ENCODE measurements at places on chromosomes 3 and 15.

DNA sequence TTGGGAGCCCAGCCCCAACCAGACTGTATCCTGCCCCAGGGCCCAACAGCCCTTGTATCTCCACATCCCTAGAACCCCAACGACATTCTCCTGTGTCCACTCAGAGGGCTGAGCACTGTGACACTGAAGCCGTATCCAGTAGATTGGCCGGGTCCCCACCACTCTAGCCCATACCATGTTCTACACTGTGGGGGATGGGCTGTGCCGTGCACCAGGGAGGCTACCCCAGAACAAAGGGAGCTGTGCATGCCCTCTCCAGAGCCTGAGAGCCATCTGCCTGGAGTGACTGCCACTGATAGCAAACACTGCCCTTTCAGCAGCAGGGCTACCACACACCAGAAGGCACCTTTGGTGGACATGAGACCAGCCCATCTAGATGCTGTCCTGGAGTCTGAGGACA lies 37.1 kb upstream of the CP start:
- no peak for DNase-seq

DNA sequence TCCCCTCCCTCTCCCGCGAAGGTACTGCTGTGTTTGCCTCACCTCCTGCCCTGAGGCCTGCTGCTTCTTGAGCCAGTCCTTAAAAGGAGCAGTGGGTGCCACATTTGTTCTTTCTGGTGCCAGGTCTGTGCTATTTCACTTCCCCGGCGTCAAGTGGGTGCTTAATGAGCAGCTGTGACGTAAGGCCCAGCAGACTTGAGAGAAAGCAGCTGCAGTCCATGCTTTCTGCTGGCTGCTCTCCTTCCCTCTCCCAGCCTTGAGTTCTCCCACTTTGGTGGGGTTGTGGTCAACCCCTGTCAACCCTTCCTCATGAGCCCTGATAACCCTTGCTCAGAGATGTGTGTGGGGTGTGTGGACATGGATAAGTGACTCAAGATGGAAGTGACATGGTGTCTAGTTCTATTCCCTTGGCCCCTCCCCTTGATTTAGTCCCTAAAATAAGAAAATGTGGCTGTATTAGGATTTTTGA lies 6.9 kb downstream of the INAFM2 start:
- no peak for DNase-seq

GRCh38 chr15:63939531-63940130 lies 105.9 kb upstream of the HERC1 start:
- DNase-seq, result no peak

DNA sequence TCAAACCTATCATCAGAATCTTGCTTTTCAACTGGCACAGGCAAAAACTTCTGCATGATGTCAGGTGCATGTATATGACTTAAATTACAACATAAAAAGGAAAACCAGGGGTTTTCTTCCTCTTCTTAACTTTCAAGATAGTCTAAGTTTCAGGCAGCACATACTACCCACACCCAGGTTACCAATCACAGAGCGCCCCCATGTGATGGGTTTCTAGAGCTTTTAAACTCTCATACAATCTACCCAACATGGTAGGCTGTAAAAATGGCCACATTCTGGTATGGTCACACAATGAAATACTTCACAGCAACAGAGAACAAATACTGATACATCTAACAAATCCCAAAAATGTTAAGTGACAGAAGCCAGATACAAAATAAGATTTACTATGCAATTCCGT lies 7.4 kb downstream of the MESD start:
- no peak for DNase-seq

- DNase-seq, result no peak
Measured at GRCh38 chr15:65184305-65184867, 756 bp downstream of the CLPX start.

- peak; percentile 23 for DNase-seq
Measured at GRCh38 chr3:27134171-27134796, 234.9 kb downstream of the NEK10 start.

DNA sequence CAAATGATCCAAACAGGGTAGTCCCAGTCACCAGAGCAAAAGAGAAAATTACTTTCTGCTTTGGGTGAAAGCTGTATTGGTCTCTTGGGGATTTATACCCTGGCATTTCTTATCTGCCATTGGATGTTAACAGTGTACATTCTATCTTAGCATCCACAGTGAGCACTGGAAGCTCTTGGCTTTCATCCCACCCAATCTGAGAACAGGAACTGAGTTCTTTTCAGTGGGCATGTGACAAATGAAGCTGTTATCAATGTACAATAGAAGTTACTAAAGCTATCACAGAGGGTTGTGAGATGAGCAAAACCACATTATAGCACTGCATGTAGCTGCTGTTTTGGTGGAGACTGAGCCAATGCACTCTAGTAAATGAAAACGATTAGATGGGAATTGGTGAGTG lies 300.7 kb downstream of the TUSC7 start:
- DNase-seq, result no peak

DNA sequence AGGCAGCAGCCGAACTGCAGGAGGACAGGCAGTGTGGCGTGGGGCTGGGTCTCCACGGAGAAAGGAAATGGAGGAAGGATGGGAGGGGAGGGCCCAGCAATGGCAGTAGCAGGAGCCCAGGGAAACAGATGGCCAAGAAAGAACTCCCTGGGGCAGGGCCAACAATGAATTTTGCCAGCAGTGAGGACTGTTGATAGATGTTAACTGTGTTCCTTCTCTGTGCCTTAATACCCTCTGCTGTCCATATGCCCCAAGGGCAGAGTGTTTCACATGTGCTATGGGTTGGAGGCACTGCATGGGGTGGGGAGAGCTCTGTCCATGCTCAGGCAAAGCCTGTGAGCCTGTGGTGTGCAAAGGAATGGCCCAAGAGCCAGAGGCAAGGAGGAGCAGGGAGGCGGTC lies 70.8 kb upstream of the POMGNT2 start:
- no peak for DNase-seq

- DNase-seq, result no peak
Measured at GRCh38 chr3:138778643-138779042, 56.1 kb downstream of the PIK3CB start.

- DNase-seq, result no peak
Measured at GRCh38 chr15:44694416-44694815, 16.7 kb downstream of the PATL2 start.

GRCh38 chr3:16286751-16287543 lies 21.9 kb downstream of the OXNAD1 start:
- no peak for DNase-seq

DNA sequence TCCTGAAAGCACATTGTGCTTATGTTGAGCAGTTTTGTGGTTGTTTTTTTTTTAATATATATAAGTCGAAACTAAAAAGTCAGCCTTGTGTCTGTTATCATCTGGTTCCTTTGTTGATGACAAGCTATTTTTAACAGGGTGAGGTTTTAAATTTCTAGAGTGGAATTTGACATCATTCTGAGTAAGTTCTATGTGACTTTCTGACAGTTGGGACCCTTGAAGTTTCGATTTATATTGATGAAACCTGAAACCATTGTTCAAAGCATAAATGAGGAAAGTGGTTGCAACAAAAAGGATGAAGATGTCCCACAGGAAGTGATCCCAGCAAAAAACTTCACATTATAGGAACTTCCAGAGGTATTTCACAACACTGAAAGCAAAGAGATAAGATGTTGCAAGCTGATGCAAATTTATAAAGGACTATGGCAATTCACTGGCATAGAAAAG lies 94.0 kb downstream of the CYP19A1 start:
- no peak for DNase-seq

- no peak for DNase-seq
Measured at GRCh38 chr3:48885753-48886152, 12.9 kb downstream of the SLC25A20 start.

- DNase-seq, result peak; percentile 14
Measured at GRCh38 chr3:14508966-14509795, 31.0 kb downstream of the GRIP2 start.

GRCh38 chr3:151863611-151864010 lies 9.8 kb upstream of the SUCNR1 start:
- peak; percentile 34 for DNase-seq

DNA sequence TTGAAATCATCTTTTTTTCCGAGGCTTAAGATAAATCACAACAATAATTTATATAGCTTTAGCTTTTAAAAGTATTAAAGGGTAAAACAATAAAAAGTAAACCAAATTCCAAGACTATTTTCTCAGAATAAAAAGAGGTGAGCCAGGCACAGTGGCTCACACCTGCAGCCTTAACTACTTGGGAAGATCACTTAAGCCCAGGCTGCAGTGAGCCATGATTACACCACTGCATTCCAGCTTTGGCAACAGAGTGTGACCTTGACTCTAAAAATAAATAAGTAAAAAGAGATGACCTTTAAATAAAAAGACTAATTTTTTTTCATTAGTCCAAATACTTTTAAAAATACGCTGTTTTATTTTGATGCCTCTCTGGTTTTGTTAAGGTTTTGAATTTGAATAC lies 54.4 kb downstream of the C3orf80 start:
- DNase-seq, result no peak

DNA sequence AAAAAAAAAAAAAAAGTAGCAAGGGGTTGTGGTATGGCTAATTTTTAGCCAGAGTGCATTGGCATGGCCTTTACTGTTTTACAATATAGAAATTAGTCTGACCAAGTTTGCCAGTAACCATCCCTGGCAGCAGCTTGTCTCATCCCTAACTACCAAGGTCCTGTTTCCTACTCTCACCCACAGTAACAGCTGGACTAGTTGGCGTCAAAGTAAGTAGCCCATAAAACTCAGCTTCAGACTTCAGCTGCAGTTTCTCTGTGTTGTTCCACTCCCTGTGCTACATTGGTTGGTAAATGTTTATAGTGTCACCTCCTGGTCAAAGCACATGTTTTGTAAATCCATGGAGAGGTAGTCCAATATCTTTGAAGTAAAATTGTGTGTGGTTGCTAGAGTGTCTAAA lies 691.3 kb downstream of the ZPLD1 start:
- no peak for DNase-seq

DNA sequence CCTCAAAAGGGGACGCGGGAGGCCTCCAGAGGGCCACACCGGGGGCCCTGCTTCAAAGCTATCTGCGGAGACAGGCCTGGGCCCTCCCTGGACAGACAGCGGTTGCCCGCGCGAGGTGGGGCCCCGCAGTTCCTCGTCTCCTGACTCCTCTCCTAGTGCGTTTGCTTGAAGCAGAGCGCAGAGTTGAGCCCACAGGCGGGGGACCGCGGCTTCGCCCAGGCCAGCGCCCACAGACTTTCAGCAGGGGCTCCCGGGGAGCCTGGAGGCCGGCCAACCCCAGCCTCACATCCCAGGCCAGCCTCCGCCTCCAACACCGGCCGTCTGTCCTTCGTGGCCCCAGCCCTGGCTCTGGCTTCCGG lies 540 bp upstream of the ADAMTS7 start:
- no peak for DNase-seq

- no peak for DNase-seq
Measured at GRCh38 chr15:98651036-98651481, 2.7 kb downstream of the IGF1R start.

- DNase-seq, result no peak
Measured at GRCh38 chr3:10667901-10668476, 148.0 kb upstream of the SLC6A11 start.

DNA sequence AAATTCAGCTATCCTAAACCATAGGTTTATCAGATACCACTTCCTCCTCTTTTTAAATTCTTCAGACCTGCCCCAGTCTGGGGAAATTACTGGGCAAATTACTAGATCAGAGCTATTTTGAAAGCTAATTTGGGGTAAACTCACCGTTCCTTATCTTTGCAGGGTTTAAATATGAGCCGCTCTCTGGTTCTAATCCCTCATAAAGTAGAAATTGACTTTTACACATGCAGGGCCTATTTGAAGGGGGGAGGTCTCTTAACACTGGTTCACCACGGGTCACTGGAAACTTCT lies 11.0 kb upstream of the MEIS2 start:
- DNase-seq, result no peak

GRCh38 chr3:17678116-17678741 lies 64.2 kb downstream of the TBC1D5 start:
- DNase-seq, result no peak

GRCh38 chr3:100155128-100155527 lies 40.8 kb upstream of the FILIP1L start:
- DNase-seq, result no peak

- no peak for DNase-seq
Measured at GRCh38 chr3:143770391-143770790, 77.9 kb downstream of the SLC9A9 start.

DNA sequence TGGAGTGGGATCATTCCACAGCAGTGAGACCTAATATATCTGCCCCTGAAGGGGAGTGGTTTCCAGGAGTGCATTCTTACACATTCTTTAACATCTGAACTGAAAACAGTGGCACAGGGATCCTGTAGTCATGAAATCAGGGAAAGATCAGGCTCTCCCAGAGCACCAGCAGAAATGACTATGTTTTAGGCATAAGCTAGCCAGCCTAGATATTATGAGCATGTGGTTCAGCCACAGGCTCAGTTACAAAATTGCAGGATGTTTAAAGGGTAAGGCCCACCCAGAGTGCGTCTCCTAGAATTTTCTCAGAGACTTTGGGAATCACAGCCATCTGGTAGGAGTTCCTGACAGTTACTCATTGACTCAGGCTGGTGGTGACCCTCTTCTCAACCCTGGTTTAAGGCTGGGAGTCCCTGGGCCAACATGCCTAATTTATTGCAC lies 20.9 kb downstream of the FSTL1 start:
- DNase-seq, result no peak

- DNase-seq, result peak; percentile 29
Measured at GRCh38 chr15:65400760-65401610, 21.8 kb downstream of the IGDCC4 start.

GRCh38 chr3:56980798-56981390 lies 79.6 kb upstream of the SPATA12 start:
- DNase-seq, result no peak

DNA sequence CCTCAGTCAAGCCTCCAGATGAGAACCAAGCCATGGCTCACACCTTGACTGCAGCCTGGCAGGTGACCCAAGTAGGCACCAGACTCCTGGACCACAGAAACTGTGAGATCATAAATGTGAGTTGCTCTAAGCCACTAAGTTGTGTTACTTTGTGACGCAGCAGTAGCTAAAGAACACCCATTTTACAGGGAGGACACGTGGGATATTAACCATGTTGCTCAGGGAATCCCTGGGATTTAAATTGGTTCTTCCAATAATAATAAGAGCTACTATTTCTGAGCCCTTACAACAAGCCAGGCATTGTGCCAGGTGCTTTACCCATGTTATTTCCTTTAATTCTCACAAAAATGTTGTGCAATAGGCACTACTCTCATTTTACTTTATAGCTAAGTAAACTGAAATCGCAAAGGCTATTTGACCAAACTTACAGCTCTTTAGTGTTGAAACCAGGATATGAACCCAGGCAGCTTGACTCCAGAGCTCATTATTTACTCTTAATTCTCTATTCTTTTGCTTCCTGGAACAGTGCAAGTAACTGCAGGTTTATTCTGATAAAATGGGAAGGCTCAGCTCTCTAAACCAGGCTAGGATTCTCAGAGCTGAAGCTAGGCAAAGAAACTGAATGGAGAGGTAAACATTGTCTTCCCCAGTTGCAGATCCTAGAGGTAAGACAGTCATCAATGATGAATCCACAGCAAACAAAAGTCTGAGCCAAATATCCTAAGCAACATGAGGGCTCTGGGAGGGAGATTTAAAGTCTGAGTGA lies 294.4 kb downstream of the KBTBD8 start:
- DNase-seq, result no peak

Measured in NCI-H1930 (cell line).